Stimulated activated CD4-positive, alpha-beta T cell treated with anti-CD3 and anti-CD28 coated beads, Interleukin-15, amount 100 ng/mL, for 1 hour (primary cell): ENCODE measurements at places on chromosomes 1 and 21.

DNA sequence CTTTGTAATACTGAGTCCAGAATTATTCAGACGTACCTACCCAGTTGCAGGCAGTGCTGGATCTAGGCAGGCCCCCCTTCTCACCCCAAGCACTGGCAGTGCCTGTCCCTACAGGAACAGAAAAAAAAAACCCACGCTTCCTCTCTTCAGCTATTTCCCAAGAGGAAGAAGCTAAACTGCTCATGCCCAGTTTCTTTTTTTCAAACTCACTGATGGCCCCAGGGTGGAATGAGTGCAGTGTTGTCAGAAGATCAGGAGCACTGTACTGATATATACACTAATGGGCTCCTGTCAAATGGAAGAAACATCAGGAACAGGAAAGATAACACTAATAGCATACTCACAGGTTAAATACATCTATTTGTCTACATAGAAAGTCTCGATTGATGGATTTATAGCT lies 28.2 kb upstream of the DOCK7 start:
- DNase-seq = no peak

DNA sequence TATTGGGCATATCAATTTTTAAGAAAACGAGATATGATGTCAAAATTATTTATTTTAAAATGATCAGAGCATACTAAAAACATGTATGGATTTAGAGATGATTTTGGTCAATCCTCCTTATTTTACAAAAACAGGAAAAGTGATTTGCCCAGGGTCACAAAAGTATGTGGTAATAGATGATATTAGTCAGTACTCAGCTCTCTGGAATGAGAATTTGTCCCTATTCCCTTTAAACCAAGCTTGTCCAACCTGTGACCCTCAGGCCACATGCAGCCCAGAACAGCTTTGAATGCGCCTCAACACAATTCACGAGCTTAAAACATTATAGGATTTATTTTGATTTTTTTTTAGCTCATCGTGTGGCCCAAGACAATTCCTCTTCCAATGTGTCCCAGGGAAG lies 104.7 kb downstream of the AKT3 start:
- DNase-seq = no peak

- no peak for DNase-seq
Measured at GRCh38 chr1:51000651-51001050, 30.6 kb downstream of the CDKN2C start.

- DNase-seq = no peak
Measured at GRCh38 chr1:17668624-17669175, 86.4 kb upstream of the ACTL8 start.

DNA sequence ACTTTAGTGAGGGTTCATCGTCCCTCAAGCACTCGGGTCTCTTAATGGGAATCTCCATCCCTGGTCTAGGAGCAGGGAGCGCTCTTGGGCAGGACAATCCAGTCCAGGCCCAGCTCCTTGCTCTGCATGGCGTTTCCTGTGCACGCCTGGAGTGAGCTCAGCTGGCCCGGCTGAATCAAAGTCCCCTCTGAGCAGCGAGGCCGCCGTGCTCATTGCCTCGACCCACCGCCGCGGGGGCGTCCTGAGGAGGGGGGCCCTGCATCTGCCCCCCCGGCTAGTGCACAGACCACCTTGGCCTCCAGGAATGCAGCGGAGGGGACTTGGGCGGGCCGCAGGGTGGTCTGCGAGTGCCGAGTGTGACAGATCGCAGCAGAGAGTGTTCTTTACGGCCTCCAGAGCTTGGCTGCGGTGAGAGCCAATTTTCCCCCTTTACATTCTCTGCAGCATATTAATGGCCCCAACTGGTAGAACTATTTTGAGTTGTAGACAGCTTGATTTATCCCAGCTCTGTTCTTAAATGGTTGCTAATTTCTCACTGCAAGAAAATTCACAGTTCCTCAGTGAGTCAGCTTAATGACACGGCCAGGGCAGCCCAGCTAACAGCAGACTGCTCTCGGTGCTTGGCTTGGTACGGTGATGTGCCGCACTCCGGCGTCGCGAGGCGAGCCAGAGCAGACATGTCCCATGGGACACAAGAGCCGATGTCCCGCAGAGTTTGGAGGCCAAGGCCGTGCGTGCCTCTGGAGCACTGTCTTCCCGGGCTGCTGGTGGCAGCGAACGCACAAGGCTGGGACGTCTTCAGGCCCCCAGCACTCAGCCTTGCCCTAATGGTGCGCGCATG lies 39.8 kb downstream of the SNAP47 start:
- DNase-seq = no peak

DNA sequence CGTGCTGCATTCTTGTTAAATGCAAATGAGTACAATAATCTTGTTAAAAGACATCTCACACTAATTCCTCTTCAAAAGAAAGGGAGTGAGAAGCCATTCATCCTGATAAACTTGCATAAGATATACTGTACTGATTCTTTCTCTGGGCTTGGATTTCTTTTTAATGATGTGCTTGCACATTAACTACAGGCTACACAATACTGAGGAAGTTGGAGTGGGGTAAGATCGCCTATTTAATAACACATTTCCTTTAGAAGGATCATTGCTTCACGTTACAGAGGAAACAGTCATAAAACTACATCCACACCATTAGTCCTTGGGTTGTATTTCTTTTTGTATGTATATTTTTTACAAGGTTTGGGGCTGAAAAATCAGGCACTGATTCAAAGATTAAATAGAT lies 36.6 kb downstream of the NRIP1 start:
- DNase-seq = no peak

GRCh38 chr1:206479183-206480125 lies 9.2 kb downstream of the IKBKE start:
- peak; percentile 44 for DNase-seq

- no peak for DNase-seq
Measured at GRCh38 chr1:189654906-189655305, 822.8 kb downstream of the BRINP3 start.

DNA sequence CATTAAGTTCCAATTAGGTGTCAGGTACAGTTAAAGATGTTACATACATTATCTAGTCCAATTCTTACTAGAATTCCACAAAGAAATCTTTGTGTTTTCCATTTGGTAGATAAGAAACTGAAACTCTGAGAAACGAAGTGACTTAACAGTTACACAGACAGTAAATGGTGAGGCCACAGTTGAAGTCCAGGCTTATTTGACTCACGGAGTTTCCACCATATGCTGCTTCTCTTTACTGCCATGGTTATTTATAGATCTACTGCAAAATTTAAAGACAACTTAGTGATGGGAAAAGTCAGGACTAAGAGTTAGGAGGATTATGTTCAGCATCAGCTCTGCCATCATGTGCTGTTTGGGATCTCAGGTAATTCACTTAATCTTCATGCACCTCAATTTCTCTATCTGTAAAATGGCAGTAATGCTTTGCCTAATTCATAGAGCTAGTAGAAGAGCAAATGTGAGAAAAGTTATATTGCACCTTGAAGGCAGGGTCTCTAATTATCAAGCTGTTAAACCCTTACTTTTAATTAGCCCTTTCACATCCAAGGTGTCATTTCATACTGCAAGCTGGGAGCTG lies 26.2 kb upstream of the SAMSN1 start:
- no peak for DNase-seq

- no peak for DNase-seq
Measured at GRCh38 chr1:46549697-46550681, 1.5 kb downstream of the KNCN start.

DNA sequence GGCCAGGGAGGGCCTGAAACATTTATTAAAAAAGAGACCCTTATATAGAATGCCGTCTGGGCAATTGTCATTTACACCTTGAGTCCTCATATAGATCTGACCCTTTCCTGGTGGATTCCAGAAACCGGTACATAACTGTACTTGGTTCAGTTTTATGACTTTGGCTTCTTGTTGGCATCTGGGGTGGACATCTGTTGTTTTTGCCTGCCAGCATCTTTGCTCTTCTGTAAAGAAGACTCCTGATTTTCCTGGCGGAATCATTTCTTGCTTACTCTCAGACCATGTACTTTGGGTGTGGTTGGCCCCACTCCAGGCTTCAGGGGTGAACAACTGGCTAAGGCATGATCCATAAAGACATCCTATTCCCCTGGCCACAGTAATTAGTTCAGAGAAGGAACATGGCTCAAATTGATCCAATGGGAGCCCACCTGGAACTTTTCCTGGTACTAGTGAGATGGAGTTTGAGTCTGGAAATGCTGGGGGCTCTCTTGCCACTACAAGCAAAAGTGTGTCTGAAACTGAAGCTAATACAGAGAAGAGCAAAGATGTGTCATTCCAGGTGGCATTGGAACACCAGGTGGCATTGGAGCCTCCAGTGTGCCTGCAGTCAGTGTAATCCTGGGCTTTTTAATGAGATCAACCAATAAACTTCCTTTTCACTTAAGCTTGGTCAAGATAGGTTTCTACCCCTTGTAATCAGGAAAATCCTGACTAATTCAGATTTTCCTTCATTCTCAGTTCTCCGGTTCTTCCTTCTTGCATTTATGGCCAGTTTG lies 332.5 kb upstream of the CAMK1G start:
- no peak for DNase-seq

DNA sequence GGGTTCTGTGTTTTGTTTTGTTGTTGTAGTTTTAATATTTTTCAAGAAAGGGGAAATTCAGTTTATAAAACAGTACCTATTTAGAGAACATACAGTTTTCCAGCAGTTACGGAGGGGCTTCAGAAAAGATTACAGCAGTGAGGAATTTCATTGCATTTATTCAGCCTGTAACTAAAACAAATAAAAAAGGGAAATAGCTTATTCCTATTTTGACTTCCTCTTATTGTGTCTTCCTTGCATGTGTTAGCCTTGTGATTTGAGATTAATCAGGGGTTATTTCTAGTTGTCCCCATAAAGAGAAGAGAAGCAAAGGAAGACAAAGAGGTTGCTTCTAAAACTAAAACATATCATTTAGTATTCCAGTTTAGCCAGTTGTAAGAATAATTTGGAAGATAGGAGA lies 35.0 kb downstream of the CTTNBP2NL start:
- DNase-seq = no peak

DNA sequence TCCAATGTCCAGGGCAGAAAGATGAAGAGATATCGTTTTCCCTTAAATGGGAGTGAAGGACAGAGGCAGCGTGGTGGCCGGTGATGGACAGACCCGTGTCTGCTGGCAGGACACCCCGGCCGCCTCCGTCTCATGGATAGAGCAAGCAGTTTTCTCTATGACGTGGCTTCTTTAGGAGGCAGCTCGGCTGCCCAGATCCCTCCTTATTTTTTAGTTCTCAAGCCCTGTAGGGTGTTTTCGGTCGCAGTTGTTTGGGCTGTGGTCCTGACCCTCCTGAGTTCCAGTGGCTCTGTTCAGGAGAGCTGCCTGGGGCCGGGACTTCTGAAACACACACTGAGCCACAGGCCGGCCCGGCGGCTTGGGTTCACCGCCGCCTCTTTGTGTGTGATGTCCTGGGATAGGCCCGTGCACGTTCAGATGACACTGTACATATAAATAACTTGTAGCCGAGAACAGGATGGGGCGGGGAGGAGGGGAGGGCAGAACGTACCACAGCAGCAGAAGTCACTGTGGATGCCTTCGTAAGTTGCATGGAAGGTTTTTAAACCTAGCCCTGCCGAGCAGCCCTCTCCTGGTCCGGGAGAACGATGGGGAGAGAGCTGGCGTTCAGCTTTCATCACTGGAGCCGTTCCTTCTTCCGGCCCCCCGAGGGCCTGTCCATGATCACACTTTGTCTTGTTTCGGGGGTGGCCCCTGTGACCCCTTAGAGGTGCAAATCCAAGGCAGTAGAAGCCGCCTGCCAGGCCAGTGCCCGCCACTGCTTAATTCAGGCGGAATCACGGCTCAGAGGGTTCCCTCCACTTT lies 65.2 kb downstream of the SIK1 start:
- DNase-seq = no peak

DNA sequence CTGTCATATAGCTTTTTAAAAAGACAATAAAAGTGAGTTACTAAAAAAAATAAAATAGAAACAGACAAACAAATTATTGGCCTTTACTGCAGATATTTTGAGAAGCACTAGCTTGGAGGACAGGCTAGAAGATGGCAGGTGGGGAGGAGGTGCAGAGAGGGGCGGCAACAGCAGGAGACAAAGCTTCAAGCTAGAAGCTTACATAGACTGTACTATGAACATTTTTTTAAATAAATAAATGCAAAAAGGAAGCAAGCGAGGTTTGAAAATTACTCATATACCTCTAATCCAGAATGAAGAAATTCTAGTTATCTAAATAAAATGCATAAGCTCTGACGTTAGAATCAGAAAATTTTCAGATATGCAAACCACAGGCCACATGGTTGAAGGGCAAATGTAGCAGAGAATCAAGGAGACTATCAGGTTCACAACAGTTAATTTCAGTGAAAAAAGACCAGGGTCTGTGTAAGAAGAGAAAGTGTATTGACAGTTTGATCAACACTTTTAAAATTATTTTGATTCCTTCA lies 54.9 kb downstream of the NRIP1 start:
- no peak for DNase-seq

DNA sequence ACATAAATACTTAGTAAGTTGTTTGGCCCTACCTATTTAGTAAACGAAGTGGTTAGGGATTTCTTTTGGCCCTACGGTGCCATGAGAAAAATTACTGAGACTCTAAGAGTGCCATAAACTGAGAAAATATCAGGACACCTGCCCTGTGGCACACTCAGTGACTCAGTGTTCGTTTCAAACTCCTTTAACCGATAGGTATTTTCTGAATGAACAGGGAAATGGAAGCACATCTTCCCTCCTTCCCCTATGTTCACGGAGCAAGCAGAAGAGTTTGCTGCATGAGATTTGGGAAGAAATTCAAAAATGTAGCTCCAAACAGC lies 134.2 kb downstream of the KAZN start:
- DNase-seq = no peak

- DNase-seq = no peak
Measured at GRCh38 chr1:89363196-89363595, 663 bp upstream of the GBP6 start.

GRCh38 chr1:31926252-31926651 lies 11.9 kb downstream of the PTP4A2 start:
- DNase-seq = no peak

DNA sequence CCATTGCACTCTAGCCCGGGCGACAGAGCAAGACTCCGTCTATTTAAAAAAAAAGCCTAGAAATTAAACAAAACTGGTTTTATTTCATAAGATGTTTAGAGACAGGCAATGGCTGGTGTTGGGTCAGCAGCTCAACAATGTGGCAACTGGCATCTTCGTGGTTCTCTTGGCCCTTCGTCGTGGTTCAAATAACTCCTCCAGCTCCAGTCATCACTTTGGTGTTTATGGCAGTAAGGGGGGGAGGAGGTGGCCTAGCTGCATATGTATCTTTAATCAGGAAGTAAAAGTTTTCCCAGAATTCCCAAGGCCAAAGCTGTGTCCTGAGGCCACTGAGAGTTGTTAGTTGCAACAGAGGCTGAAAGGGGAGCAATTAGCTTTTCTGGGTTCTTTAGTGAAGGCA lies 13.0 kb upstream of the LTN1 start:
- no peak for DNase-seq

- no peak for DNase-seq
Measured at GRCh38 chr1:111734426-111734825, 4.8 kb downstream of the INKA2 start.

- DNase-seq = peak; percentile 73
Measured at GRCh38 chr1:161305867-161306519, 3.8 kb downstream of the MPZ start.

- no peak for DNase-seq
Measured at GRCh38 chr1:31790140-31790539, 25.7 kb downstream of the SPOCD1 start.
